Osteoblast (primary cell): ENCODE measurements at places on chromosomes 6 and 20. TPM values are rescaled to one million over a fixed set of nuclear protein-coding genes. Genes with fewer than 3 reads are reported as not detected.

DNA sequence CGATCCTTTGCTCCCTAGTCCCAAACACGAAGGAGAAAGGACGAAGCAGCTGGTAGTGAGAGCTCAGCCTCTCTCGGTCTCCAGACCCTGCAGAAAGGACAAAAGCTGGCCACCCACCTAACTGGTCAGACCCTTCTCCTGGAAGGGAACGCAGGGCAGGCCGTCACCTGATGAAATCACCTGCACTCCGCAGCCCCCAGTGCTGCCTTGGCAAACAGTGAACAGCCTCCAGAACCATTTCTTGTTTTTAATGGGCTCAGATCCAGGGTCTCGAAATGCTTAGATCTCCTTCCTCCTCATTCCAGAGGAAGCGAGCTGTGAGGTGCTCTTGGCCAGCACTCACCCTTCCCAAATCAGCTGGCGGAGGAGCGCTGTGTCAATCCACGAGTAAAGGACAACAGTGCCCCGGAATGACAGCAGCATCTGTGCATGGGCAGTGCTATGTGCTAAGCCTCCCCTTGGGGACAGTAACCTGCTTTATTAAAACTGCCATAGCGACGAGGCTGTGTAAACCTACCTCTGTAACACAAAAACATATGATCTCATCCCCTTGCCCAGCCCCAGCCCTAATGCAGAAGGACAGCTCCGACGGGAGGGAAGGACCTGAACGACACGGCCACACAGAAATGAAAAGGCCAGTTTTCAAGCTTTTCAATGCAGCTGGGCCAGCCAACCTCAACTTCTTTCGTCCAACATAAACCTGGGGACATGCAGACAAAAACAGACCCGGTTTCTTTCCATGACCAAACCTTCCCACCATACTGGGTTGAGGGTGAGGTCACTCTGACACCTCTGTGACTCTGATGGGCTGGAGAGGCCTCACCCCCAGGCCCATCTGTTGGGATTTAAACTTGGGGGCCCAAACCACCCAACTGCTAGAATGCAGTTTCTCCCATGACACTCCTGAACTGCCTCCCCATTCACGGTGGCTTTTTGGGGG, 43.3 kb downstream of the SULF2 start:
- H3K27ac ChIP-seq = no peak overlapping the region
- no peak for DNase-seq
- H3K27me3 ChIP-seq = peaks cover 5% of the 10 kb centered on the region
- H3K4me3 ChIP-seq = no peak overlapping the region
- no peaks in the 10 kb centered on the region for H3K4me1 ChIP-seq

DNA sequence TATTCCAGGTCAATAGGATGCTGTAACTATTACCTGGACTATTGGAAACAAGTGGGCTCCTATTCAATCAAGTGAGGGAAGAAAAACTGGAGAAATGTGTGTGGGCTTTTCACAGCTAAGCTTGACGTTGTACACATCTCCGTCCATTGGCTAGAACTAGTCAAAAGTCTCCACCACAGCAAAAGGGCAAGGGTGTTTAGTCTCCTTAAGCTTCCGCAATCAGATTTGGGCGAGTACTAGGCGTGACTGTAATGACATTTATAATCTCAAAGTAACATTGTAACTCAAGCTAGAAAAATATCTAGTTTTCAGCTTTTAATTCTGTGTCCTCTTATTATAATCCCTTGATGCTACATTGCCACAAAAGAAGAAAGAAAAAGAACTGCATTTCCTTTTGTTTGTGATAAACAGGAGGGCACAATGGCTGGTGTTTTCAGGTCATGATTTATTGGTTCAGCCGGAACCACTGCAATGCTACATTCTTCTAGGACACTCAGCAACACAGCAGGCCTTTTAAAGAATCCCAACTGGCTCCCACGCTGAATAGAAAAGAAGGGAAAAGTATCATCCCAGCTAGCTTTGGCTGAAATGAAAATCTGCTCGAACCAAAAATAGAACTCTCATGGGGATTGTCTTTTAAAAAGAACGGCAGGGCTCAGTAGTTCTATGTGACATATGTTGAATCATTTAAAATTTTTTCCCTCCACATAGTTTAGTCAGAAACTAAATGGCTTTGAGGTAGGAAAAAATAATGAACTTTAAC, 387.7 kb downstream of the BTBD3 start:
- DNase-seq = no peak
- no peak overlapping the region for H3K27ac ChIP-seq
- no peaks in the 10 kb centered on the region for H3K36me3 ChIP-seq
- no peak overlapping the region for H3K4me3 ChIP-seq
- no peaks in the 10 kb centered on the region for H3K27me3 ChIP-seq

The THBD gene
- 0.29 and 0.36 TPM in 2 replicates for total RNA-seq

The OLIG3 gene
- total RNA-seq = not detected in 2 replicates
